ENCODE measurements at places on chromosomes 2 and 18. TPM values are rescaled to one million over a fixed set of nuclear protein-coding genes. Genes with fewer than 3 reads are reported as not detected.

Gene CFAP65
- total RNA-seq = 0.48 TPM

Gene IMP4
- total RNA-seq = 164 TPM

Gene PTCD3
- total RNA-seq = 67.5 TPM

Gene ARPC2
- total RNA-seq = 295 TPM

Gene ZAP70
- total RNA-seq = 0.27 TPM

Gene GRB14
- total RNA-seq = 4.5 TPM

Gene IKZF2
- 0.27 TPM for total RNA-seq

Gene TMEM178A
- total RNA-seq = 0.21 TPM

Gene CYP1B1
- total RNA-seq = 4.2 TPM

Gene ANKRD36B
- 4.5 TPM for total RNA-seq

Gene TNFRSF11A
- 9.5 TPM for total RNA-seq

Gene CAVIN2
- 48.1 TPM for total RNA-seq

Gene SIX3
- 1.9 TPM for total RNA-seq

Gene ZBTB7C
- total RNA-seq = 0.17 TPM

Gene CD302
- 2.1 TPM for total RNA-seq

Gene PELI1
- 1.3 TPM for total RNA-seq

Gene G6PC2
- not detected for total RNA-seq

Gene MAPK4
- total RNA-seq = 0.20 TPM

Gene CGREF1
- 7.8 TPM for total RNA-seq

Gene PPIL3
- 23.7 TPM for total RNA-seq

Gene LYG1
- total RNA-seq = 1.5 TPM

Gene C2orf92
- 0.66 TPM for total RNA-seq

Gene KATNAL2
- total RNA-seq = 1.4 TPM

Gene CYB5A
- 133 TPM for total RNA-seq
